ENCODE measurements at places on chromosomes 1 and 21. TPM values are rescaled to one million over a fixed set of nuclear protein-coding genes. Genes with fewer than 3 reads are reported as not detected.

GRCh38 chr21:9755611-9756010 is 765.8 kb upstream of the TPTE start:
- H3K4me3 ChIP-seq: no peak overlapping the region
- no peaks in the 10 kb centered on the region for H3K4me1 ChIP-seq
- no peaks in the 10 kb centered on the region for H3K27me3 ChIP-seq
- H3K36me3 ChIP-seq: no peaks in the 10 kb centered on the region
- no peak overlapping the region for H3K27ac ChIP-seq

DNA sequence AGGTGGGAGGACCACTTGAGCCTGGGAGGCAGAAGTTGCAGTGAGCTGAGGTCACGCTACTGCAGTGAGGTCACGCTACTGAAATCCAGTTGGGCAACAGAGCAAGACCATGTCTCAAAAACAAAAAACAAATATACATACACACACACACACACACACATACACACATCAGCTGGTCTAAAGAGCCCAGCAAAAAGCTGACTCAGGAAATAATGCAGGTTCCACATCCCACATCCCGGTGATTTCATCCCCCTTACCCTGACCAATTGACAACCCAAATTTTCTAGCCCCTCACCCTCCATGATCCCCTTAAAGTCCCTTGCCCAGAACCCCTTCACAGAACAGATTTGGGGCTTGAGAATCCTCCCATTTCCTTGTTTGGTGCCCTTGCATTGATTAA is 11.9 kb upstream of the CFHR4 start:
- no peaks in the 10 kb centered on the region for H3K36me3 ChIP-seq
- H3K4me3 ChIP-seq: no peak overlapping the region
- DNase-seq: no peak
- no peaks in the 10 kb centered on the region for H3K4me1 ChIP-seq
- no peak overlapping the region for H3K27ac ChIP-seq

- no peak overlapping the region for H3K27ac ChIP-seq
- H3K36me3 ChIP-seq: no peaks in the 10 kb centered on the region
- no peak overlapping the region for H3K4me3 ChIP-seq
- H3K27me3 ChIP-seq: no peaks in the 10 kb centered on the region
These were observed 165.7 kb downstream of the NCAM2 start for GRCh38 chr21:21163904-21164303.

DNA sequence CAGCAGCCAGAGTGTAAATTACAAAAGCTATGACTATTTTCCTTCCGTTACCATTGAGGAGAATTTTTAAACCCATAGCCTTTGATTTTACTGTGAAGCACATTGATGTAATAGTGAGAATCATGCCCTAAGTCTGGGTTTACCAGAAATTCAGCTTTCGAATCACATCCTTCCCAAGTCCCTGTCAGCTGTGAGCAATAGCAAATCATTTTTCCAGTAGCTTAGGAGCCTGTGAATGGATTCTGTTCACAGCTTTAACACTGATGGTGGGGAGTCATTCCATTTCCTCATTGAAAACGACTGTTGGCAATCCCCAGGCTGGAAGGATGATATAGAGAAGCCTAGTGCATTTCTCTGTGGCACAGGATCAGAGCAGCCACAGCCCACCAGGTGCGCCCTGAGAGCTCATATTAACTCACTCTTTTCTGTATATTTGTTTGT is 82.2 kb upstream of the C1orf105 start:
- no peak overlapping the region for H3K27ac ChIP-seq
- H3K4me3 ChIP-seq: no peak overlapping the region
- H3K36me3 ChIP-seq: no peaks in the 10 kb centered on the region
- no peaks in the 10 kb centered on the region for H3K27me3 ChIP-seq

- no peaks in the 10 kb centered on the region for H3K27me3 ChIP-seq
- no peaks in the 10 kb centered on the region for H3K4me1 ChIP-seq
- DNase-seq: no peak
- no peak overlapping the region for H3K27ac ChIP-seq
- no peaks in the 10 kb centered on the region for H3K36me3 ChIP-seq
These were observed 233.2 kb downstream of the FGGY start for GRCh38 chr1:59530119-59530518.

- H3K36me3 ChIP-seq: peaks cover 11% of the 10 kb centered on the region
- no peaks in the 10 kb centered on the region for H3K27me3 ChIP-seq
- no peak for DNase-seq
These were observed 69.8 kb downstream of the SPSB1 start for GRCh38 chr1:9362488-9362887.

GRCh38 chr1:201719812-201720521 is 109.0 kb upstream of the IPO9 start:
- no peak overlapping the region for H3K4me3 ChIP-seq
- peak overlapping the region; percentile 55 for H3K27ac ChIP-seq
- H3K4me1 ChIP-seq: peaks cover 85% of the 10 kb centered on the region
- DNase-seq: no peak

GRCh38 chr1:22038036-22038435 is 14.5 kb upstream of the CDC42 start:
- H3K27ac ChIP-seq: no peak overlapping the region
- no peaks in the 10 kb centered on the region for H3K27me3 ChIP-seq
- no peaks in the 10 kb centered on the region for H3K36me3 ChIP-seq
- H3K4me1 ChIP-seq: no peaks in the 10 kb centered on the region

- DNase-seq: no peak
- peaks cover 19% of the 10 kb centered on the region for H3K4me1 ChIP-seq
- no peak overlapping the region for H3K4me3 ChIP-seq
- no peaks in the 10 kb centered on the region for H3K36me3 ChIP-seq
- H3K27me3 ChIP-seq: no peaks in the 10 kb centered on the region
These were observed 12.9 kb downstream of the C1orf116 start for GRCh38 chr1:207019661-207020060.

DNA sequence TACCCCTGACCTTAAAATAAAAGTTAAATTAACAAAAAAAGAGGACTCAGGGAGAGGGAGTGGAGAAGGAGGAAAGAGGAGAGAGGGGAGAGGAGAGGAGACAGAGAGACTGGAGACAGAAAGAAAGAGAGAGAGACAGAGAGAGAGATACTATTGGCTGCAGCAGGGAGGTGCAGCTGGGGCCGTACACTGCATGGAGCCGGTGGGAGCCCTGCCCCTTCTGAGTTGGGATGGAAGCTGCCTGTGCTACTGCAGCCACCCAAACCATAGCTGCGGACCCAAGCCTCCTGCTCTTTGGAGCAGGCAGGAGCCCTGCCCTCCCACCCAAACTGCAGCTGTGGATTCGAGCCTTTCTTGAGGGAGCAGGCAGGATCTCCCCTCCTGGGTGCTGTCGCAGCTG is 32.7 kb upstream of the HP1BP3 start:
- H3K36me3 ChIP-seq: peaks cover 4% of the 10 kb centered on the region
- H3K27ac ChIP-seq: no peak overlapping the region
- no peak for DNase-seq
- H3K4me1 ChIP-seq: no peaks in the 10 kb centered on the region
- no peak overlapping the region for H3K4me3 ChIP-seq

DNA sequence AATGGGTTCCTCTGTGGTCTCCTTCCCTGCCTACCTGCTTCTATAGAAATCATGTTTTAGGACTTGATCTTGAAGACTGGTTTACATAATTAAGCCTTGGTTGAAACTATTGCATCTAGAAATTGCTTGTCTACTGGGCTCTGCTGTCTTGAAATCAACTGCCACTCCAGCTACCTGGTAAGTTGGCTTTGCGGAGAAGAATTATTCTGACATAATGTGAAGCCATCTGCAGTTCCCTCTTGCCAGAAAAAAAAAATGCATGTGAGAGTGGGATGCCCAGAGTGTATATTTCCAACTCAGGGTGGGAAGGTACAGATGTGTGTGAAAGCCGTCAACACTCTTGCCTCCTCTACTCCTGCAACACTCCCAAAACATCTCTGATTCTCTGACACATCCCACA is 27.2 kb downstream of the C8B start:
- DNase-seq: no peak
- no peaks in the 10 kb centered on the region for H3K27me3 ChIP-seq
- no peaks in the 10 kb centered on the region for H3K4me1 ChIP-seq
- H3K36me3 ChIP-seq: no peaks in the 10 kb centered on the region

DNA sequence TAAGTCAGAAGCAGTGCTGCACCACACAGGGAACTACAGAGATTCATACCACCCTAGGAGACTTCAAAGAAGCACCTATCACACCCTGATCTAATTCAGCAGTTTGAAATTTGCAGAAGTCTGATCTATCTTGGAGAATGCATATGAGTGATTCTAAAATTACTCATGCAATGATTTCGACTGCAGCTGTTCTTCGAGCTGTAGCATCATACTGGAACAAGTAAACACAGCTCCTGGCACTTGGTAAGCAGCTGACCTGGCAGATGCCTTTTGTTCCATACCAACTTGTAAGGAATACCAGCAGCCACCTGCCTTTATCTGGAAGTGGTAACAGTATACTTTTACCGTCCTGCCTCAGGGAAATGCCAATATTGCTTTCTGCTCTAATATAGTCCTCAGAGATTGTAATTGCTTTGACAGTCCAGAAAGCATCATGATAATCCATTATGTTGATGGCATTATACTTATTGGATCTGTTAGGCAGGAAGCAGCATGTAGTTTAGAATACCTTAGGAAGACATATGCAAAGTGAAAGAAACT is 25.7 kb downstream of the AADACL4 start:
- H3K4me1 ChIP-seq: no peaks in the 10 kb centered on the region
- H3K36me3 ChIP-seq: no peaks in the 10 kb centered on the region
- no peak overlapping the region for H3K27ac ChIP-seq
- no peak overlapping the region for H3K4me3 ChIP-seq
- no peak for DNase-seq

DNA sequence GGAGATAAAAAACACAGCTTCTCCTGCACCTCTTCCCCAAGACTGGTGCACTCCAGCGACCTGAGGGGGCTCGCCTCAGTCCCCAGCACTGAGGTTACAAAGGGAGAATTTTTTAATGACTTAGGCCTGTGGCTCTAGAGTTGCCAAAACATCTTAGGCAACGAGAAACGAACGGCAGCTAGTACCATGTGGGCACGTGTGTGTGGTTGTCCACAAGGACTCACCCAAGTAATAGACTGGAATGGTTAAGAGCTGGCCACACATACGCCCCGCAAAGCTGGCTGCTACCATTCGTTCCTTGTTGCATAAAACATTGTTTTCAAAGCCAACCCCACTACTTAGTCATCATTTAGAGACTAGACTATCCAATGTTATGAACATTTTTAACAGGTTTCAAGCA is 26.9 kb downstream of the RIPK4 start:
- DNase-seq: no peak
- no peak overlapping the region for H3K4me3 ChIP-seq
- H3K27me3 ChIP-seq: no peaks in the 10 kb centered on the region
- H3K36me3 ChIP-seq: peaks cover 18% of the 10 kb centered on the region
- no peaks in the 10 kb centered on the region for H3K4me1 ChIP-seq

GRCh38 chr1:151760597-151761385 is 2.5 kb downstream of the MRPL9 start:
- no peak overlapping the region for H3K4me3 ChIP-seq
- no peak overlapping the region for H3K27ac ChIP-seq
- no peak for DNase-seq
- H3K4me1 ChIP-seq: peaks cover 13% of the 10 kb centered on the region

- peak overlapping the region; percentile 70 for H3K27ac ChIP-seq
- H3K27me3 ChIP-seq: no peaks in the 10 kb centered on the region
- H3K36me3 ChIP-seq: no peaks in the 10 kb centered on the region
- no peak for DNase-seq
- H3K4me3 ChIP-seq: peak overlapping the region; percentile 95
These were observed 572 bp downstream of the ATP1B1 start for GRCh38 chr1:169106921-169107602.

- H3K27ac ChIP-seq: peak overlapping the region; percentile 82
- H3K4me3 ChIP-seq: no peak overlapping the region
- no peaks in the 10 kb centered on the region for H3K27me3 ChIP-seq
- DNase-seq: no peak
- peaks cover 6% of the 10 kb centered on the region for H3K4me1 ChIP-seq
These were observed 38.9 kb upstream of the MAP10 start for GRCh38 chr1:232766241-232766890.

DNA sequence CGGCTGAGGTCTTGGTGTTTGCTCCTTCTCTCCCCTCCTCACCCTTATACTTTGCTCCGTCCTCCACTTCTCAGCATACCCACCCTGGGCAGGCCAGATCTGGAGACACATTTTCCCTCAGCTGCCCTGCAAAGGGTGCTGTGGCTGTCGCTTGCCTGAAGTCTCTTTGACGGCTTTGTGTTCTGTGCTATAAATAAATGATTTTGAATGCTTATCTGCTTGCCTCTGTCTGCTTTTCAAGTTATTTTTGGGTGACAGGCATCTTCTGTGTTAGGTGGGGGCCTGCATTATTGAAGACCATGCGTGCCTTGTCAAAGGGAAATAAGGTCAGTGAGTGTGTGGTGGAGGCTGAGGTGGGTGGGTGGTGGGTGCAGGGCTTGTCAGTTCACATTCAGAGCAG is 66.9 kb upstream of the KCND3 start:
- no peaks in the 10 kb centered on the region for H3K36me3 ChIP-seq
- H3K4me3 ChIP-seq: no peak overlapping the region
- no peaks in the 10 kb centered on the region for H3K4me1 ChIP-seq
- H3K27ac ChIP-seq: no peak overlapping the region
- no peaks in the 10 kb centered on the region for H3K27me3 ChIP-seq

GRCh38 chr1:82073071-82073470 is 272.3 kb downstream of the ADGRL2 start:
- H3K4me1 ChIP-seq: no peaks in the 10 kb centered on the region
- H3K27me3 ChIP-seq: no peaks in the 10 kb centered on the region
- no peak overlapping the region for H3K4me3 ChIP-seq
- no peaks in the 10 kb centered on the region for H3K36me3 ChIP-seq
- no peak overlapping the region for H3K27ac ChIP-seq
- DNase-seq: no peak

- DNase-seq: no peak
- H3K4me1 ChIP-seq: no peaks in the 10 kb centered on the region
- no peaks in the 10 kb centered on the region for H3K36me3 ChIP-seq
- no peaks in the 10 kb centered on the region for H3K27me3 ChIP-seq
- no peak overlapping the region for H3K4me3 ChIP-seq
These were observed 12.5 kb upstream of the SPOCD1 start for GRCh38 chr1:31828341-31828740.

GRCh38 chr1:157326173-157326859 is 188.1 kb upstream of the ETV3 start:
- H3K27ac ChIP-seq: no peak overlapping the region
- H3K27me3 ChIP-seq: no peaks in the 10 kb centered on the region
- H3K4me1 ChIP-seq: no peaks in the 10 kb centered on the region
- no peak overlapping the region for H3K4me3 ChIP-seq
- DNase-seq: no peak

DNA sequence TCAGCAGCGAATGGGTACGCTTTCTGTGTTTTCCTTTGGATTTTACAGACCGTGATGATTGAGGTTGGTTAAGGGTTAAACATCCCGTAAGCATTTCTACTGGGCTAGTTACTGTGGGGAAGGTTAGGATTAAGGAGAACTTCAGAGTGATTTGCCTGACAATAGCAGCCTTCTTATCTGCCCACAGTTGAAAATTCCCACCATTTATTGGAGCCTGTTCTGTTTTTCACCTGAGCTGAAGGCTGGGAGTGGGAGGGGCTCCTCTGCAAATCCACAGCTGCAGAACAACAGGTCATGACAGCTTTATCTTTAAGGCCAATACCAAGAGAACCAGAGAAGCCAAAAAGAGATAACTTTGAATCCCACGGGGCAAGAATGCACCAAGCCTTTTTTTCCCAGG is 168.6 kb downstream of the KAZN start:
- H3K36me3 ChIP-seq: no peaks in the 10 kb centered on the region
- no peaks in the 10 kb centered on the region for H3K27me3 ChIP-seq
- H3K4me1 ChIP-seq: no peaks in the 10 kb centered on the region
- no peak overlapping the region for H3K4me3 ChIP-seq
- H3K27ac ChIP-seq: no peak overlapping the region
- no peak for DNase-seq

The CSMD2 gene
- total RNA-seq: 2.8 TPM

The SPTA1 gene
- total RNA-seq: not detected

The AZIN2 gene
- total RNA-seq: 5.6 TPM

The HSD11B1 gene
- 15.7 TPM for total RNA-seq

The LCE1A gene
- not detected for total RNA-seq

The TRIM17 gene
- total RNA-seq: 0.56 TPM

The ALDH4A1 gene
- total RNA-seq: 24.2 TPM

The C8B gene
- not detected for total RNA-seq

The TNFRSF9 gene
- total RNA-seq: not detected

The EPHB2 gene
- 10.0 TPM for total RNA-seq

The BMP8B gene
- total RNA-seq: 0.27 TPM
